SJCRH30 (cell line): ENCODE measurements at places on chromosomes 3 and 15. TPM values are rescaled to one million over a fixed set of nuclear protein-coding genes. Genes with fewer than 3 reads are reported as not detected.

Gene WDR93
- not detected in 2 replicates for total RNA-seq

Gene KIF23
- total RNA-seq = 127 and 137 TPM in 2 replicates

Gene RLBP1
- not detected in 2 replicates for total RNA-seq

DNA sequence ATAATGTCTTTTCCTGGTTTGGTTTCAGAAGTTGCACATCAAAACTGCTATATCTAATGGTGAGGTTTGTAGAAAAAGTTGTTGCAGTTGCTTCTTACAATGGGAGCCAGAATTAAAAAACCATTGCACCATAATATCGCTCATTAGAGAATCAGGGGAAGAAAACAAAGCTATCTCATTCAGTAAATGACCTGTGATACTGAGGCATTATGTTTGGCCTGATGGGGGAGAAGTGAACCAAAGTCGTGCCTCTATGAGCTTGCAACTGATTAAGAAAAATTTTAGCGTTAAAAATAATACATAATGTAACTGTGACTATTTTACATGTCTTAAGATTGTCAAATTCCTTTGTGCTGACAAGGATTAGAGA, 60.2 kb upstream of the ARHGEF26 start:
- DNase-seq = no peak

DNA sequence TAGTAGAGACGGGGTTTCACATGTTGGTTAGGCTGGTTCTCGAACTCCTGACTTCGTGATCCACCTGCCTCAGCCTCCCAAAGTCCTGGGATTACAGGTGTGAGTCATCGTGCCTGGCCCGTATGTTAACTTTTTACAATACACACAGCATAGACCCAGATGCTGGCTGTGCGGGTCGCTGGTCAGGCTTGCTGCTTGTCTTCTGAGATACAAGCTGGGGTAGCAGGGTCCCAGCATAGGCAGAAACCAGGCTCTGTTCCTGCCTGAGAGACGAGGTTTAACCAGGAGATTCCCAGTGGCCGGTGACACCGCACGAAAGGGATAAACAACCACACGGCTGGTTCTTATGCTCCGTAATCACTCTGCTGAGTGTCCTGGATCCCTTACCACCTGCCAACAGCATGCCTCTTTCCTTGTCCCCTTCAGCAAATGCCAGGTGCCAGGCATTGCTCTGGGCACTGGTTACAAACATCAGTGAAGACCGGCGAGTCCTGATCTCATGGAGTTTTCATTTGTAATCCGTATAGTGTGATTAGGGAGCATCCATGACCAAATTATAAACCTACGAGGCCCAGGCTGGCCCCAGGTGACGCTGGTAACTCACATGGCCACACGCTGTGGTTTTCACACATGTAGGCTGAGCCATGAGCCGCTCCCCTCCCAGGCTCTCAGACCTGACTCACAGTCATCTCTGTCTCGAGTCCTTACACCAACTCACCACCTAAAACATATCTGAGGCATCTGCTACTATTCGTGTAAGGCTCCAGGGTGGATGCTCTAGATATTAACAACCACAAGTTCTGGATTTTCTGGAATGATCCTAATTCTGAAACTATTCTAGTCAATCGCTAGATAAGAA, 125.7 kb downstream of the PDZRN3 start:
- DNase-seq = no peak

Gene VGLL3
- total RNA-seq = 77.4 and 86.6 TPM in 2 replicates

DNA sequence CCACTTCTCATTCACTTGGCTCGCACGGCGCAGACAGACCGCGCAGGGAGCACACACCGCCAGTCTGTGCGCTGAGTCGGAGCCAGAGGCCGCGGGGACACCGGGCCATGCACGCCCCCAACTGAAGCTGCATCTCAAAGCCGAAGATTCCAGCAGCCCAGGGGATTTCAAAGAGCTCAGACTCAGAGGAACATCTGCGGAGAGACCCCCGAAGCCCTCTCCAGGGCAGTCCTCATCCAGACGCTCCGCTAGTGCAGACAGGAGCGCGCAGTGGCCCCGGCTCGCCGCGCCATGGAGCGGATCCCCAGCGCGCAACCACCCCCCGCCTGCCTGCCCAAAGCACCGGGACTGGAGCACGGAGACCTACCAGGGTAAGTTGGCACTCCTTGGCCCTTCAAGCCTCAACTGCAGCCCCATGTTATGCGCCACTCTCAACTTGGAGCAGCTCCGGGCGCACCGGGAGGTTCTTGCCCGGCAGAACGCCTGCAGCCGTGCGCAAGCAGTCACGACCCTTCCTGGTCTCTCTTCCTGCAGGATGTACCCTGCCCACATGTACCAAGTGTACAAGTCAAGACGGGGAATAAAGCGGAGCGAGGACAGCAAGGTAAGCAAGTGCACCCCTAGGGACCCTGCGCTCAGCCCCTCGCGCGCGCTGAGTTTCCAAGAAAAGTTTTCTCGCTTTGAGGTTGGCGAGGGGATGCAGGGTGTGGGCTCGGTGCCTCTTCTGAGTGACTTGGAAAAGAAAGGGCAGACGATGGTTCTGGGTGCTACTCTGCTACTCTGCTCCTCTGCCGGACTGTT, at the start of gene BHLHE40:
Gene BHLHE40, plus strand, starts transcription at position 10 of the 801 bp plus-strand sequence. Its CDS starts 282 bp downstream, at position 292.
- no peak for DNase-seq

Gene EOMES
- total RNA-seq = not detected in 2 replicates

GRCh38 chr3:162302983-162303624, 806.5 kb downstream of the OTOL1 start:
- peak; percentile 40 for DNase-seq

GRCh38 chr3:179760944-179761343, 108.1 kb downstream of the USP13 start:
- no peak for DNase-seq

DNA sequence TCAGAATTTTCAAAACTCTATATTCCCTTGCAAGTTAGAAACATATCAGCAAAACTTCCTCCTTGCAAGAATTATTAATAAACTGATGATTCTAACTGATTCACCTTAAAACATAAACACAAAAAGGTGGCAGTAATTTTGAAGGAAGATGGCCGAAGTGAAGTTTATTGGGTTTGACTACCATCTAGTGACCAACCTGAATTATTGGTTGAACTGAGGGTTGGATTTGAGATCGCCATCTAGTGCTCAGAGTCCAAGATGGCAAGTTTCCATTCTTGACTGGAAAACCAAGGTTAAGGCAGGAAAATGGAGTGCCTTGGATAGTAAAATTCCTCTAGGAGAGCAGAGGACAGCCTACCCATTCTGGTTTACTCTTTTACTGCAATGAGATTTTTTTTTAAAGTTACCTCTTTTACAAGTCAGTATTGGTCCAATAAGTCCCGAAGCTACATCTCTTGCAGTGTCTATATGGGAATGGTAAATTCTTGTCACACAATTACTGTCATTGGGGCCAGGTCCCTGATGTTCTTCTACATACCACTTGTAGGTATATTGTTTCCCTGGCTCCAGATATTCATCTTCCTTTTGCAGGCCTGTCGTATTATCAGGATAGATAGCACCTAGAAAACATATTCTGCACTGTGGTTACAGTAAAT, 51.6 kb upstream of the CP start:
- DNase-seq = peak; percentile 44

- no peak for DNase-seq
Observed at GRCh38 chr3:50534681-50535330, 31.4 kb upstream of the CACNA2D2 start.

- no peak for DNase-seq
Observed at GRCh38 chr3:142568393-142569017, 10.0 kb downstream of the ATR start.

GRCh38 chr3:139481116-139481515, 4.8 kb upstream of the RBP2 start:
- DNase-seq = peak; percentile 27

DNA sequence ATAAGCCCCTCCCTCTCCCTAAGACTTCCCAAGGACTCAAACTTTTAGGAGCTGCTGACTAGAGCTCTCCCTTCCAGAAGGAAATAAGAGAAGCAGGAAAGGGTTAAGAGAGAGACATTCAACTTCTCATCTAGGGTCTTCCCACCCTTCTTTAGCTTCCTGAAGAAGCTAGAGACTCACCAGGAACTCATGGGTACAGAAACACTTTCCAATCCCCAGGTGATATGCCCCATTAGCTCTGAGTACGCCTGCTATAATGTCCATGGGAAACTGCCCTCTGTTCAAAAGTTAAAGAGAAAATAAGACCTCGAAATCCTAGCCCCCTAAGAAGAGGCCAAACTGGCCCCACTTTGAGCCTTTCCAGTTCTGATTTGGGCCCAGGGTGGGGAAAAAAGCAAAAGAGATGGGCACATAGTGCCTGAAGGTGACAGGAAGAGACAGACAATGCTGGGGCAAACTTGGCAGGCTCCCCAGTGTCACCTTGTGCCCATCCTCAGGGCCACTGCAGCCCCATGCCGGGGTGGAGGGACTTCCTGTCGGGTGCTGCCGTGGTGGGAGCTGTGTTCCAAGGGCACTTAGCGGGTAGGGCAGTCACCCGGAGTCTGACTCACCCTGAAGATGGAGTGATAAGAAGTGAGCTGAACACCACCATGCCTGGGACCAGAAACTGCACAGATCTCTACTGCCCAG, 29.5 kb downstream of the CCDC12 start:
- no peak for DNase-seq

Gene IQGAP1
- 85.0 and 100 TPM in 2 replicates for total RNA-seq

GRCh38 chr15:65529762-65530317, 423 bp upstream of the HACD3 start:
- no peak for DNase-seq

DNA sequence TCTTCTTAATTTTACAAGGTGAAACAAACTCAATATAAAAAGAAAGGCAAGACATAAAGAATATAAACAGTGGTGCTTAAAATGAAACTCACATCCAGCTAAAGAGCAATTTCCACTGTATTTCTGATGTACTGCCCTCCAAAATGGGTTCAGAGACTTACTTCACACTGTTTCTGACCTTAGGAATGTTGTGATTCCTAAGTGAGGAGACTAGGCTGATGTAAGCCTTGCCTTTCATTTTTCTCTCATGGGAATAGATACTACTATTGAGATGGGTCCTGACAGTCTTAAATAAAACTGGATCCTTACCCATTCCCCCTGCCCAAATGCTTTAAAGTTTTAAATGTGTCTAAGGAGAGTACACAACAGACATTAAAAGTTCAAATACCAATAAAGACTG, 86.9 kb downstream of the CBLB start:
- no peak for DNase-seq

Gene B3GALNT1
- not detected in 2 replicates for total RNA-seq

Gene ERICH6
- total RNA-seq = not detected in 2 replicates

Gene SLC12A1
- not detected in 2 replicates for total RNA-seq

DNA sequence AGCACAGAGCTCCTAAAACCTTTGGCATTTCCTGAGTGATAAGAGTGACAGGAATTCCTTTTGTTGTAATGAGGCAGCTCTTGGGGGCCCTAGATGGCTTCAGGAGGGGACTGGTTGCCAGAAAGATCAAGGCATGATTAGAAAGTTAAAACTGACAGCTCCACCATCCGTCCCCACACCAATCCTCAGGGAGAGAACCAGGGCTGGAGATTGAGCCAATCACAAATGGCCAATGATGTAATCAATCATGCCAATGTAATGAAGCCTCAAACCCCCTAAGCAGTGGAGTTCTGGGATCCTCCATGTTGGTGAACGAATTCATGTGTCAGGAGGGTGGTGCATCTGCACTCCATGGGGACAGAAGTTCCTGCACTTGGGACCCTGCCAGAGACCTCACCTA, 265.1 kb downstream of the OCA2 start:
- no peak for DNase-seq

DNA sequence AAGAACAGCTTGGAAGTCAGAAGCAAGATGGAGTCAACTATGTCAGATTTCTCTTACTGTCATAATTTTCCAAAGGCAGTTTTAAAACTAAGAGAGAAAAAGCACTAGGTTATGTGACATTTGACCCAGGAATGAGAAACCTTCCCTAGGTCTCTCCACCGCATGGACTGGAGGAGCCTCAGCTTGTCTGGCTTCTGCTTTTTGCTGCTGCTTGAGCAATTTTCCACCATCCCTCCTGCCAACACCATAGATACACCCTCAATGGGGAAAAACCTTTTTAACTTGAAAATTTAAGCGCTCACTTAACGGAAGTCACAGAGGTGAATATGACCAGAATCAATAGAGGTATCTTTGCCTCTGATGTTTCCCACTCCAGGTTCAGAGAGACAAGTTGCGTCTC, 17.8 kb upstream of the IREB2 start:
- no peak for DNase-seq

Gene GNAI2
- 63.8 and 64.7 TPM in 2 replicates for total RNA-seq

Gene GPR156
- 0.91 TPM in 2 replicates for total RNA-seq

Gene CFAP92
- total RNA-seq = 0.12 TPM in 1 of 2 replicates, not detected in the other

GRCh38 chr3:189941679-189942078, 179.0 kb downstream of the P3H2 start:
- peak; percentile 69 for DNase-seq

GRCh38 chr3:42696356-42697288, 6.0 kb downstream of the HHATL start:
- no peak for DNase-seq

DNA sequence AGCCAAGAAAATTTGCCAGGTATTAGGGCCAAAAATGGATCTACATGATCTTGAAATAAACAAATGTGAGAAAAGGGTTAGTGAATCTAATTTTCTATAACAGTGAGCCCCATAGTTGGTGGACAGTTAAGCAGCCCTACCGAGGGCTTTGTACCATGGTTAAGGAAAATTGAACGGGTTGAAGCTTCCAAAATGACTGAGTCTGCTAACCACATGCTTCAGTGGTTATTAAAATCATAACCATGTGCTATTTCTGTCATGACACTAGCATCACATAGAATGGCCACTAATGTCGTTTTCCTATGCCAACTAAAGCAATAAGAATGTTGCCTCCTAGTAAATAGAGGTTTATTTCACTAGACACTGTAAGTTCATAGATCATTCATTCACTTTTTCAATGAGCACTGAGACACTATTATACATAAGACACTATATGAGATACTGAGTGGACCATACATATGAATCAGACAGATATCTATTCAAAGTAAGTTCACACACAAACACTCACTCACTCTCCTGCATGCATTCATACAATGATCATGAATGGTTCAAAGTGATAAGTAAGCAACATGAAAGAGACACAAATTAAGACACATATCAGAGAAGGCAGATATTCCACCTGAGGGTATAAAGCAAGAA, 4.3 kb downstream of the SST start:
- DNase-seq = no peak

Gene CHDH
- 0.41 and 0.42 TPM in 2 replicates for total RNA-seq

GRCh38 chr3:144011251-144011799, 39.7 kb downstream of the DIPK2A start:
- DNase-seq = no peak

Gene B3GNT5
- total RNA-seq = 16.5 and 19.7 TPM in 2 replicates

GRCh38 chr15:63630036-63630751, 33.0 kb downstream of the FBXL22 start:
- no peak for DNase-seq

Gene CLRN1
- total RNA-seq = not detected in 2 replicates

- no peak for DNase-seq
Observed at GRCh38 chr3:172099495-172099808, 60.1 kb downstream of the FNDC3B start.
